Activated naive CD8-positive, alpha-beta T cell treated with anti-CD3 and anti-CD28 coated beads, Interleukin-2, amount 10 ng/mL, durations not matched to agents 7 days and 5 days (primary cell): ENCODE measurements at places on chromosomes 4 and X. TPM values are rescaled to one million over a fixed set of nuclear protein-coding genes. Genes with fewer than 3 reads are reported as not detected.
A peak's percentile ranks its signal among the peaks of the same experiment; 100 is the strongest.

GRCh38 chr4:155106629-155107028 lies 101.8 kb upstream of the NPY2R start:
- no peak for DNase-seq

- no peak for DNase-seq
Measured at GRCh38 chr4:137530176-137530575, 2.1 kb downstream of the PCDH18 start.

DNA sequence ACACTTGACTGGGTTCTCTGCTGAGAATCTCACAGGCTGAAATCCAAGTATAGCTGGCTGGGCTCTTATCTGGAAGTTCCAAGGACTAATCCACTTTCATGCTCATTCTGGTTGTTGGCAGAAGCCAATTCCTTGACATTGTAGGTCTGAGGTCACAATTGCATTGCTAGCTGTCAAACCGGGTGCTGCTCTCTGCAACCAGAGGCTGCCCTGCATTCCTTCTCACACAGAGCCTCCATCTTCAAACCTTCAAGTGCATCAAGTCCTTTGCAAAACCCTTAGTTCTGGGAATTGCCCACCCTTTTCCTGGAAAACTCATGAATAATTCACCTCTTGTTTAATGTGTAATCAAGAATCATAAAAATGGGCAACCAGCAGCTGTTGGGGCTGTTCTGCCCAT lies 404.2 kb downstream of the KCNIP4 start:
- DNase-seq = no peak

- DNase-seq = no peak
Measured at GRCh38 chr4:54282837-54283236, 53.7 kb downstream of the PDGFRA start.

- DNase-seq = no peak
Measured at GRCh38 chrX:2159861-2160260, 340.9 kb downstream of the DHRSX start.

DNA sequence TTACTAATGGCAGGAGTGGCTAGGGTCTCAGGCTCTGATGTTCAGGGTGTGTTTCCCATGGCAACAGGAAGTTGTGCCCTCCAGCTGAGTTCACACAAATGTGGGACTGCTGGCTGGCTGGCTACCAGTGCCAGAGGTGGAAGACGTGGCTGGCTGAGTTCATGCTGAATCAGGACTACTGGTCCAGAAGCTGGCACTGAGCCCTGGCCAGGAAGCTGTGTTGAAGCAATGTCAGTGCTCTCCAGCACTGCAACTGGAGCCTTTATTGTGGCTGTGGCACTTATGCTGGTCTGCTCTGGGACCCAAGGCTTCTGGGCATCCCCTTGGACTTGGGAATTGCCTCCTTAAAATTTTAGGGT lies 42.0 kb upstream of the ZXDA start:
- no peak for DNase-seq

GRCh38 chr4:112031712-112032328 lies 113.4 kb upstream of the FAM241A start:
- no peak for DNase-seq

DNA sequence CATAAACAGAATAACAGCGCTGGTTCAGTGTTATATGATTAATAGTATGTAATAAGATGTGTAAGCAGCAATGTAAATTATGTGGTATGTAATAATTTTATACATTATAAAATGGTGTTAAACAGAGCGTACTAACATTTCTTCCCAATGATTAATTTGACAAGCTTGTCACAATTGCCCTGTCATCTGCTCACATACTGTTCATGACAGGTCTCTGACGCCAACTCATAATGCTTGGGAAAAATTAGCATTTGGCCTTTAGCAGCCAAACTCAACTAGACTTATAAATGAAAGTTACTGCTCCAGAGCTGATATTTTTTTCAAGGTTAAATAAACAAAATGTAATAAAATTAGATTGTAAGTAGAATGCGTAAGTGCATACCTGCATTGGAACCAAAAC lies 246.8 kb downstream of the TRAM1L1 start:
- no peak for DNase-seq

DNA sequence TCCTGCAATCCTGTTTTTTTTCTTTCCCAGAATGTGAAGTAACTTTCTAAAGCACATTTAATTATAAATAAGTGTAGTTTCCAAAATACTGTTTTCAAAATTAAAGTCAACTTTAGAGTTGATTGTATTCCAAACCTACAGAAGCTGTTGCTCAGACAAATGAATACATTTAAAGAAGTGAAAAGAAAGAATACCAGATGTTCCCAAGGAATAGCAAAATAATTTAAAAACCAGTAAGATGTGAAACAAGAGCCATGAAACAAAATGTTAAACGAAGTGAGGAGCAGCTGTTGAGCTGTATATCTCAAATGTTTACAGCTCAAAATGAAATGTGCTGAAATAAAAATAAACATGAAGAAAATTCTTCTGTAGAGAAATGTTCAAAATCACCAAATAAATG lies 627.4 kb upstream of the NDST4 start:
- no peak for DNase-seq

GRCh38 chr4:85496126-85496849 lies 21.3 kb downstream of the ARHGAP24 start:
- no peak for DNase-seq

DNA sequence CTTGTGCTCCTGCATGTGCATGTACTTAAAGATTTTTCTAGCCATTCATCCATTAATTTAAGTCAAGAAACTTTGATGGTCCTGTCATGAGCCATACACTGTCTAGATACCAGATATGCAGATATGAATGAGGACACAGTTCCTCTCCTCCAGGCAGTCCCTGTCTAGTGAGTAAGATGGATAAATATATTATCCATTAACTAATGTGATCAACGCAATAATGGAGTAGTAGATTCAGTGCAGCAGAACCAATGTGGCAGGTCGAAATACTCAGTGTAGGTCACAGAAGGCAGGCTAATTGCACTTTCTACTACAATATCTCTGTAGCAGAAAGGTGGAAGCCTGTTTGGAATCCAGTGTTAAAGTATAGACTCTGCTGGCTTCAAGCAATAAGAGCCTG lies 112.5 kb downstream of the PCDH7 start:
- DNase-seq = no peak

- no peak for DNase-seq
Measured at GRCh38 chr4:40564004-40564403, 65.7 kb downstream of the RBM47 start.

DNA sequence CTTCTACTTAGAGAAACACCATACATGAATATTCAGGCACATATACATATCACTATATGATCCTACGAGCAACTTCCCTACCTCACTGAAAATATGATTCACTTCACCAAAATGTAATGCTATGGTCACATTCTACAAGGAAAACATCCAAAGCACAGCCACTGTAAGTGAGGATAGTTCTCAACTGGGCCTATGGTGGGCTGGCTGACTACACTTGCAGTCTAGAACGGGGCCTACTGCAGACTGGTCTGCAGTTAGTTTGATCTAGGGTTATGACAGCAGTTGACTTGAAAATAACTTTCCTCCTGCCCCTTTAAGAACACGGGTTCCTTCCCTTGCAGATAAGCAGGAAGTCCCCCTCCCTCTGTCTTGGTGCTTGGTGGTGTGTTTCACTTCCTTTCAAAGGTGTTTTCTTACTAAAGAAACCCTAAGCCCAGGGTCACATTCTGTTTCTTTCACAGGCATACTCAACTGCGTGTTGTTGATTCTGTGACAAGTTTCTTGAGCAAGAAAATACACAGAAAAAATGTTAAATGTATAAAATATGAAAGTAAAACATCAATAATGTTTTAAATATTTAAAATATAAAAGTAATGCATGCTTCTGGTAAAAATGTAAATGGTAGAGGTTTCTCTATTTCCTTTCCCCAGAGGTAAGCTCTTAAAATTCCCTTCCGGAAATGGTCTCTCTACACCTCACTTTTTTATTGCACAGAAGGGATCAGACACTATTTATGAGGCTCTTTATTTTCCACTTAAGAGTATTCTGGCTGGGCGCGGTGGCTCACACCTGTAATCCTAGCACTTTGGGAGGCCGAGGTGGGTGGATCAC lies 18.0 kb upstream of the TMSB4X start:
- DNase-seq = peak; percentile 44

GRCh38 chr4:185640811-185641675 lies 105.7 kb upstream of the PDLIM3 start:
- DNase-seq = no peak

DNA sequence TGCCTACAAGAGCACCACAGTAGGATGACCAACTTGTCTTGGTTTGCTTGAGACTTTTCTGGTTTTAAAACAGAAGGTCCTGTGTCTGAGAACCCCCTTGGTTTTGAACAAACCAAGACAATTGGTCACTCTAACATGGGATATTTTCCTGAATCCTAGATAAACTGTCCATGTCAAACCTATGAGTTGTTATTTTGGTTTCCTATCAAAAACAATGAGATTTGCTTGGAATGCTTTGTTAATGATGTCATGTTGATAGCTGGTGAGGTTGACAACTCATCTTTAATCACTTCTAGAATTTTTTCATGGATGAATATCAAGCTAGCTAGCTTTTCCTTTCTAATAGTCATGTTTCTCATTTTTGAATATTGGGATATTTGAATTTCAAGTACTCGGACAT lies 518.3 kb upstream of the ARX start:
- no peak for DNase-seq

DNA sequence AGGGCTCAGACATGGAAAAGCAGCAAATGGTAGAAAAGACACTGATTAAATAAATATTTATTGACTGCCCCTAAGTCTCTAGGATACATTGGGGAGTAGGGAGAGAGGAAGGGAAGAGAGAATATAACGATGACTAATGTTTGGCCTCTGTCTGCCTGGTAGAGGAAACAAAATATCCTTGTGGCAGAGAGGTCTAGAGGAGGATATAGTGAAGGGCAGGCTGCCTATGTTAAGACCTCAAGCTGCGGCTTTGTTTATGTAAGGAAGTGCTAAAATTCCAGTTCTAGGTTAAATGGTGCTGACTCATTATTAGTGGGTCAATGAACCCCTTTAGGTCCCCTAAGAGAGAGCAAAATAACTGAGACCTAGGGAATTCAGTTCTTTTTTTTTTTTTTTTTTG lies 427.3 kb upstream of the FTHL17 start:
- DNase-seq = no peak

Gene GLRA2
- not detected for total RNA-seq

Gene CLIC2
- total RNA-seq = 0.79 TPM

Gene PCYT1B
- total RNA-seq = 0.17 TPM

Gene FRG2
- total RNA-seq = not detected

Gene GC
- not detected for total RNA-seq

Gene SSX4
- not detected for total RNA-seq

Gene MAGEA8
- not detected for total RNA-seq

Gene POU4F2
- not detected for total RNA-seq

Gene TREX2
- total RNA-seq = 3.1 TPM

Gene FRYL
- total RNA-seq = 114 TPM

Gene PAGE2
- not detected for total RNA-seq

Gene ADGRG4
- not detected for total RNA-seq
